ENCODE measurements at places on chromosomes 7 and 10. TPM values are rescaled to one million over a fixed set of nuclear protein-coding genes. Genes with fewer than 3 reads are reported as not detected.

Gene TCAF2
- total RNA-seq, result 44.7 TPM

Gene SUN1
- 84.4 TPM for total RNA-seq

Gene C10orf62
- total RNA-seq, result not detected

Gene DENND2A
- total RNA-seq, result not detected

Gene NUTM2A
- total RNA-seq, result 0.35 TPM

Gene SPDYE8
- total RNA-seq, result not detected

Gene MCU
- total RNA-seq, result 18.9 TPM

Gene EGFR
- not detected for total RNA-seq

Gene CFAP43
- total RNA-seq, result 0.21 TPM

Data from activated T-cell treated with anti-CD3 and anti-CD28 coated beads, Interleukin-2, amount 50 U/mL, for 72 hours (primary cell).